ENCODE measurements at places on chromosomes 1 and 21.

GRCh38 chr1:186595969-186596368 is 84.3 kb downstream of the PTGS2 start:
- DNase-seq = no peak

DNA sequence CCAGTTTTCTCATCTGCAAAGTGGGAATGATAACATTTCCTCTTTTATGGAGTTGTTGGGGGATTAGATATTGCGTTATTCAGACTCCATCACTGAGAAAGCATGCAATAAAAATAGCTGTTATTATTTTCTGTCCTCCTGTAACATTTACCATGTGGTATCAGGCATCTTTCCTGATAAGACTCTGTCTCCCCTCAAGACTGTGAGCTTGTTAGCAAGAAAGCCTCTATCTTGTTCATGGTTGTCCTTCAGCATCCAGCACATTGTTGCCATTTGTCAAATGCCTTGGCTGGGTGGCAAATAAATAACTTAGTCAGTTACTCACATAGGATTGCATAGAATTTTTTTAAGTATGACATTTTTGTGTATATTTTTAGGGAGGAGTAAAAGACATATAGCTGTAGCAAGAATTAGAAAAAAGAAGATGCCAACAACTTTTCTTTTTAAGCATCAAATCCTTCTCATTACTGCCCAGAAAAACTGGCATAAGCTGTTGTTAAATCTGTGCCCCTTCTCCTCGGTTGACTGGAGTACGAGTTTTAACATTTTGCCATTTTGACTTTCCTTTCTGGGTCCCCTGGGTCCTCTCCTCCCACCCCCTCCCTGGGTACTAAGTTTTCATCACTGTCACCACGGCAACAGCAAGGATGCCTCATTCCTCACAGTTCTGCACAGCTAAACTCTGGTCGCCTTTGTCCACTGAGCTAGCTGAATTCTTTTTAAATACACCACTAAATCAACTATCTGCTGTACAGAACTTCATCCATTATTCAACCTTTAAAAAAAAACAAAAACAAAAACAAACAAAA is 1.0 kb upstream of the JAM2 start:
- no peak for DNase-seq

DNA sequence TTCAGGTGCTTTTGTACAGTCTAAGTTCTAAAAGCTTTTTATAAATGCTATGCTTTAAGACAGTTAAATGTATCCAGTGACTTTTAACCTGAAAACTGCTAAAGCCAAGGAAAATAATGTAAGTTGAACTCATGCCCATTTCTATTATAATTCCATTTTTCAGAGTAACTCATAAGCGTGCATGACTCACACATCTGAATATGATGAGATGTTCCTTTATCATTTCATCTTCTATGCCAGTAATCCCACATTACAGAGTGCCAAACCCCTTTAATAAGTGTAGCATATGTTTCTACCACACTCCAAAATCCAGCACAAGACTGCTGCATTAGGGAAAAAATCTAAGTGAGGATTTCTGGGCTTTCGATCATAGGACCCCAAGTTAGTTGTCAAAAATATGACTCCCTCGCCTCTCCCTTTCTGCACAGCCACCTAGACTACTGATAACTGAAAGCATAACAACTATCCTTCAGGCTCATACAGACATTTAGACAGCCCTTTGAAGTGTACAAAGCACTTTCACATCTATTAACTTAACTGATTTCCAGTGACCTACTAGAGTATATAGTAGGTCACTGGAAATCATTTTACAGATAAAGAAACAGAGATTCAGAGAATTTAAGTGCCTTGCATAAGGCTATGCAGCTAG is 45.3 kb downstream of the JAK1 start:
- DNase-seq = no peak

GRCh38 chr1:175409938-175410337 is 217.4 kb upstream of the KIAA0040 start:
- DNase-seq = no peak

DNA sequence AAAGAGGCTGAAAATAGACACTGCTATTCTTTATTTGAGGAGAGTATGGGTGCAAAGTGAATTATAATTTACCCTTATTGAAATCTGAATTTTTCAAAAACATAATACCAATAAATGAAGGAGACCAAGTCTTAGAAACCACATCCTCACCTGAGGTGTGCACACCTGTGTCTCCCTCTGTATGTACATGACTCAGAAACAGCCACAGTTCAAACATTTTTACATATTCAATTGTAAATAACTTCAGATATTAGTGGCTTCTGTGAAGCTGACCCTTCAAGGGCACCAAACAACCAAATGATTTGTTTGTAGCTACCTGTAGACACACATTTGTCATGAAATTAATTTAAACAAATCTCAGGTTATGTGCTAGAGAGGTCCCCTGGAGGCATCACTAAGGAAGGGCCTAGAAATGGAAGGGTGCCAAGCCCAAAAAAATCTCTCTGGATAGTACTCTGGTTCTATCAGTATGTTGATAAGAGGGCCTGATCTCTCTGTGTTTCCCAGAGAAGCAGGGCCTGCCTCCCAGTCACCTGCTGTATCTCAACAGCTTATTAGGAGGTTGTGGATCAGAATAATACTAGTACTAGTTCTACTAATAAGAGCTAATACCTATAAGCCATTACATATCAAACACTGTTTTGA is 28.1 kb downstream of the ERI3 start:
- DNase-seq = no peak

DNA sequence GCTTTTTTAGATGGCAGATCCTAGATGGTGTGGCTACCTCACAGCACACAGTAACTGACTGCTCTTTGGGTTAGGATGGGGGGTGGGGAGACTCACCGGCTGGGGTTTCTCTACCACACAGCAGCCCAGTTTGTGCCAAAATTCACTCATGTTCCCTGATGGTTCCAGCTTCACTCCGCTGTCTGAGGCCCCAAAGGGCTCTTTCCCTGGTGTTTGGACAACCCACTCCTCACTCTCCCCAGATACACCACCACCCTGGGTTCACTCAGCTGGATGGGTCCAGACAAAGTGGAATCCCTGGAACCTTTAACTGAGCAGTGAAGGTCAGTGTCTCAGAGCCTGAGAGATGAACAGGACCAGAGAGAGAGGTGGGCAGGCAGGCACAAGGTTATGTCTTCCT is 3.8 kb downstream of the CDC42SE1 start:
- DNase-seq = no peak

DNA sequence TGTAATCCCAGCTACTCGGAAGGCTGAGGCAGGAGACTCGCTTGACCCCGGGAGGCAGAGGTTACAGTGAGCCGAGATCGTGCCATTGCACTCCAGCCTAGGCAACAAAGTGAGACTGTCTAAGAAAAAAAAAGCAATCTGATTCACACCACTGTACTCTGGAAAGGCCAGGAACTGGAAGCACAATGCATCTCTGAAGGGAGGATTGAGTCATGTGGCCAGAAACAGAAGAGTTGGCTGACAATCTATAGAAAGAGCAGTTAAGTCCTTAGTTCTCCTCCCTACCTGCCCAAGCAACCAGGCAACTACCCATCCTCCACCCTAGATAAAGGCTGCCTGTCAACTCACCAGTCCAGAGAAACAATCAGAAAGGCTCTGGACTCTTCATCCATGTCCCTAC is 45.9 kb downstream of the PIK3R3 start:
- no peak for DNase-seq

GRCh38 chr21:29550205-29550604 is 251.5 kb downstream of the BACH1 start:
- no peak for DNase-seq

DNA sequence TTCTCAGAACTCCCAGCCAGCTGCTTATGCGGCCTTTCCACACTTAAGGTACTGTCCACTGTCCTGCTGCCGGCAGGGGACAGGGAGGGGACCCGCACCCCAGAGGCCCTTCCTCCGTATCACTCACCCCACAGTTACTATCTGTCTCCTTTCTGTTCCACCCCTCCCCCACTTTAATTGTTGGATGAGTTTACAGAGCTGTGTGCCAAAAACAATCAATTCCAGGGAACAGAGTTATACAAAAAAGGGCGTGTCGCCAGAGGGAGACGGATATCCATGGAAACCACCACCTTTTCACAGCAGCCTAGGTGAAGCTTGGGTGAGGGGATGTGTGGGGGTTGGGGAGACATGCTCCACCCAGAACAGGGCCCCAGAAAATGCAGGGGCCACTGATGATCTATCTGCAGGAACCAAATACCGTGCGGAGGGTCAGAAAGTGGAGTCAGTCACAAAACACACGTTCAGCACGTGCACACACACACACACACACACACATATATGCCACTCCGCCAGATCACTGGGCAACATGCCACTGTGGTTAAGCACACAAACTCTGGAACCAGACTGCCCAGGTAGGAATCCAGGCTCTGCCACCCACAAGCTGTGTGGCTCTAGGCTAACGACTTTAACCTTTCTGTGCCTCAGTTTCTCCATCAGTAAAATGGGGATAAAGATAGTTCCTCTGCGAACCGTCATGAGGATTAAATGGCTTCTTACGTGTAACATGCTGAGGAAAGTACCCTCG is 30.5 kb downstream of the CASZ1 start:
- DNase-seq = no peak

DNA sequence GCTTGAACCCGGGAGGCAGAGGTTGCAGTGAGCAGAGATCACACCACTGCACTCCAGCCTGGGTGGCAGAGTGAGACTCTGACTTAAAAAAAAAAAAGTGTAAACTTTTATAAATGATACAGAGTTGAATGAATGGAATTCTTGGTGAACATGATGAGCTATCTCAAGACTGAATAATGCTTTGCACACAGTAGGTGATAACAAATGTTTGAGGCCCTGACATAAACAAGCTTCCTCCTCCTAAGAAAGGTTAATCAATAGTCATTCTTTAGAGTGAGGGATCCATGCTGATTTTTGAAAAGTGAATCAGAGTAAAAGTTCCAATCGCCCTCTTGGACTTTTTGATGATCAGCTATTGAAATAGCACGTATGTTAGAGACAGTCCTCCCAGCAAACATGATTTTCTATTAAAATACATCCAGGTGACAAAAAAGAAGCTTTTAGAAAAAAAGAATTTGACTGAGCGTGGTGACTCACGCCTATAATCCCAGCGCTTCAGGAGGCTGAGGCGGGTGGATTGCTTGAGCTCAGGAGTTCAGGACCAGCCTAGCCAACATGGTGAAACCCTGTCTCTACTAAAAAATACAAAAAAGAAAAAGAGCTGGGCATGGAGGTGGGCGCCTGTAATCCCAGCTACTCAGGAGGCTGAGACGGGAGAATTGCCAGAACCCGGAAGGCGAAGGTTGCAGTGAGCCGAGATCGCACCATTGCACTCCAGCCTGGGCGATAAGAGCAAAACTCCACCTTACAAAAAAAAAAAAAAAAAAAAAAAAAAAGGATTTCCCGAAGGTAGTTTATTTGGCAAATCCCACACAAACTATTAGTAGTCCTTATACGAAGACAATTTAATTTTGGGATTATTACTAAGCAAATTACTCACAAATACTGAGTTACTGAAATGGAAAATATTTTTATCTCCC is 181.8 kb downstream of the NFIA start:
- no peak for DNase-seq

DNA sequence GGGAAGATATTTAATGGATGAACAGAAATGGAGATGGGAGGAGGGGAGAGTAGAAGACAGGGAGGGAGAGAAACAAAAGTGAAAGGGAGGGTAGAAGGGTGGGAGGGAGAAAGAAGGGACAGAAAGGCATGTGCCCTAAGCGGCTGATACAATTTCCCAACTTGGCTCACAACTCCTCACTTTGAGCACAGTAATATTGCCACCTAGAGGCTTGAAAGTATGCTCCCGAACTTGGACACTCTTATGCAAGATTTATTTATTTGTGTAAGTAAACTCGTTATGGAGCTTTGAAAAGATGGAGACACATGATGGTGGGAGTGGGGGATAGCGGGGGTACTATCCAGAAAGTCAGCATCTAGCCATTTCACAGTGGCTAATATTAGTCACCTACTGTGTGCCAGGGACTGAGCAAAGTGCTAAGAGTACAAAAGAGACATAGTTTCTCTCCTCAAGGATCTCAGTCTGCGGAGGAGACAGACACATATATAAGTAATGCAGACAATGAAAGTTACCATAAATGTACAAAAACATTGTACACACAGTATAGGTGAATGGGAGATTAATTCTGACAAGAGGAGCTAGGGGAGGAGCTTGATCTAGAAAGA is 189.7 kb downstream of the SEC16B start:
- DNase-seq = peak; percentile 21

DNA sequence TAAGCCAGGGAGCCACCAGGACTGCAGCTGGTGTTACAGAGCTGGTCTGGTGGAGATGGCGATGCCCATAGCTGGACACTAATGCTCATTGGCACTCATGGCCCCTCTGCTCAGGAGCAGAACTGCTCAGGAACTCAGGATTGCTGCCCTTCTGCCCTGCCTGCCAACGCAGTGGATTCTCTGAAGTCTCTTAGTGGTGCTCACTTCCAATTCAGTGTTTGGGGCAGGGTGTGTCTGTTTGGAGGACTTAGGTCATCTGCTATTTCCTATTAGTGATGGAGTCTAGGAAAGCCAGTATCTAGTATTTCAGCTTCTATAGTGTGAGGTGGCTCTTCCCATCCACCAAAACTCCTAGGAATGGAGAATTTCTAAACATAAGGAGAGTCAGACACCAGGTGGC is 29.1 kb downstream of the S100A10 start:
- no peak for DNase-seq

GRCh38 chr1:19661721-19662228 is 2.9 kb upstream of the HTR6 start:
- DNase-seq = no peak

GRCh38 chr1:212205843-212206242 is 79.4 kb upstream of the PPP2R5A start:
- no peak for DNase-seq

GRCh38 chr1:67390041-67390887 is 39.9 kb downstream of the SERBP1 start:
- DNase-seq = no peak

- no peak for DNase-seq
Observed at GRCh38 chr1:240693036-240693435, 81.1 kb upstream of the GREM2 start.

DNA sequence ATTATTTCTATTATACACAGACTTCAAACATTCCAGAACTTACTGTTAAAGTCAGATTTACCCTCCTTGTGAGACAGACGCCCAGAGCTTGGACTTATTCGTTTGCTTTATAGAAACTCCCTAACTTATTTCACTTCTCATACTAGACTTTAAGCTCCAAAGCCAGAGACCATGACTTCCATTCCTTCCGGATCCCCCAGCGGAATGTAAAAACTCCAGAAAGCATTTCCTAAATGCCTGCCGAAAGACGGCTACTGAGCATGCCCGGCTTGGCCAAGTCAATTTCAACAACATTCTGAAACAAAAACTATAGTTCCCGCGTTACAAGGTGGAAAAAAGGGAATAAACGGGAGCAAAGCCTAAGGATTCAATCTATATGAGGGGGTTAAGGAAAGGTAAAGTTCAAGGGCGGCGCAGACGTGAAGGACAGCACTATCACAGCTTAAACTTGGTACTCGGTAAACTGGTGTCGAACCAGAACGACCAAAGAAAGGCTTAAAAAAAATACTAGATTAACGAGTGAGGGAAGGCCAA is 1.1 kb downstream of the USP48 start:
- no peak for DNase-seq

DNA sequence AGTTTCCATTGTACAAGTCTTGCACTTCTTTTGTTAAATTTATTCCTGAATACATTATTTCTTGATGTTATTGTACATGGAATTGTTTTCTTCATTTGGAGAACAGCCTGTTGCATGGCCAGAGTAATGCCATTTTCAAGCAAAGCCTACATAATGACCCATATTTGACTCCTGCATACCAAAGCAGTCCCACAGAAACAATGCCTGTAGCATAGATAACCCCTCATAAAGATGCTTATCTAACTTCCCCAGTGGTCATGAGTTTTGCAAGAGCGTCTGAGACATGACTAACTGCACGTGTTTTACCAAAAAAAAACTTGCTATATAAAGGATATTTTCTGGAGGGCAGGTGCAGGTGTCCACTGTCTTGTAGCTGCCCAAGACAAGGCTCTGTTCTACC is 30.3 kb upstream of the RLF start:
- no peak for DNase-seq

All from 8988T (cell line).